CD4-positive, alpha-beta T cell treated with Interleukin-6 at 100 ng/mL for 8 hours (primary cell): ENCODE measurements at places on chromosomes 7 and 10.

DNA sequence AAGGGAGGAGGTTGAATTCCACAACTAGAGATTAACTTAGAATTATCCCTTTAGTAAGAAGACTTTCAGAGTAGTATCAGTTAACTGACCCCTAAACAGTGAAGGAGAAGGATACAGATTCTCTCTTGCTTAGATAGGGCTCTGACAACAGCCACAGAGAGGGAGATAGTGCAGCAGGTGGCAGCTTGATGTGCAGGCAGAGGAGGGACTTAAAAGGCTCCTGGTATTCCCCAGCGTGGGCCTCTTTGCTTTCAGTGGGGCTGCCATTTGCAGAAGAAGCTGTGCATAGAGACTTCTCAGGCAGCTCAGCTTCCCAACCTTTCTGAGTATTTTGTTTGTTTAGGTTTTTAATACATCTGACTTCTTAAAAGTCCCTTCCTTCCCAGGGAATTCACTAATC lies 16.0 kb downstream of the FZD1 start:
- DNase-seq: no peak

GRCh38 chr7:107043491-107043890 lies 1.0 kb upstream of the PRKAR2B start:
- DNase-seq: no peak

GRCh38 chr7:20470726-20471125 lies 140.0 kb downstream of the ITGB8 start:
- DNase-seq: no peak

DNA sequence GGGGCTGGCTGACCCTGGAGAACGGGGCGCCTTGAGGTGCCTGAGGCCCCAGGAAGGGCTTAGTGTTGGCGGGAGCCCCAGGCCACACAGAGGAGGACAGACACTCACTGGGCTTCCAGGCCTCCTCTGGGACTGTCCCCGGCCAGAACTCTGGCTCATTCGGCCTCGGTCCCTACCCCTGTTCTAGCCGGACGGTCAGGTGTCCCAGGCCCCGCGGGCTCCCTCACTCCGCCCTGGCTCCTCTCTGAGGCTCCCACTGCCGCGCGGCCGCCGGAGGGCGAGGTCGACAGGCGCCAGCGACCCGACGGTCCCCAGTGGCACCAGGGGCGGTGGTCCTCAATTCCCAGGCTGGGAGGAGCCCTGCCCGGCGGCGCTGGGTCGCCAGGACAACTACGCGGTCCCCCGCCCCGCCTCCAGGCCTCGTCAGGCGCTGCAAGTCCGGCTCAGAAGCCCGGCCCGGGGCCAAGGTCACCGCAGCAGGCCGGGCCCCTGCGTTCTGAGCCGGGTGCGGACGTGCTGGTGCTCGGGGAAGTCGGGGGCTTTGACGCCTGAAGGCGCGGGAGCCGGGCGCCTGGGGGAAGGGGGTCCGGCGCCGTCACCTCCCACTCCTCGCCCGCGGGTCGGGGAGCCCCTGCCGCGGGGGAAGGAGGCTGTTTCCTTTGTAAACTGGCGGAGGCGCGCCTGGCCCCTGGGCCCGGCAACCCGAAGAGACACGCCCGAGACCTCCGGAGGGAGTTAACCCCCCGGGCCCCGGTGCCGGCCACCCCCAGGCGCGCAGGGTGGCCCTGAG lies 1.1 kb upstream of the PWWP2B start:
- DNase-seq: peak; percentile 21
